ENCODE measurements at places on chromosomes 2 and 18.

DNA sequence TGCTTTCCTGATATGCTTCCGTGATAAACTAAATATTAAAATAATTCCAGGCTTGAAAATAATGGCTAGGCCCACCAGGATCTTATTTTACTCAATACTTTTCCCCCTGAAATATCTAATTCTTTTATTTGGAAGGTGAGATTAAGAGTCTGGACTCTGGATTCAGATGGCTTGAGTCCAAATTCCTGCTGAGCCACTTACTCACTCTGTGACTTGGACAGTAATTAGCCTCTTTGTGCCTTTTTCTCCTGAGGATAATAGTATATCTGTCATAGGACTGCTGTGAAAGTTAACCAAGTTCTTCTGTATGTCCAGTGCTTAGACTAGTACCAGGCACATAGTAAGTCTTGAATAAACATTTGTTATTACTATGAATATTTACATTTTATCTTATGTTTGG is 127.3 kb upstream of the ERBB4 start:
- DNase-seq = no peak

DNA sequence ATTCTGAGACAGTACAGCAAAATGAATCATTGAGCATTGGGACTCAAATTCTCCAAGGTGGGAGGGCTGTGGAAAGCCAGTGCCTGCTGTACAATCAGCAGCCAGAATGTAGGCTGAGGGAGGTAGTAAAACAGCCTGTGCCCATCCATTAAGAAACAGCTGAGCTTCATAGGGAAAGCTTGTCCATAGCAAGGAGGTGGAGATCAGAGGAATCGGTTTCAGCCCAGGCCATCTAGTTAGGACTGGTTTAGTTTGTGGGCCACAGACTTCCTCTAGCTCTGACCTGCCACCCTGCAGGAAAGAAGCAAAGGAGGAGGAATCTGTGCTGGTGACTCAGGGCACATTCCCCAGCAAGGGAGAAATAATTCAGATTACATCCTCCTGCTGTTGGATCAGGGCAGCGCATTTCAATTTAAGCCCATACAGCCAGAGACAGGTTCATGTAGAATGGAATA is 333.4 kb downstream of the SETBP1 start:
- no peak for DNase-seq

DNA sequence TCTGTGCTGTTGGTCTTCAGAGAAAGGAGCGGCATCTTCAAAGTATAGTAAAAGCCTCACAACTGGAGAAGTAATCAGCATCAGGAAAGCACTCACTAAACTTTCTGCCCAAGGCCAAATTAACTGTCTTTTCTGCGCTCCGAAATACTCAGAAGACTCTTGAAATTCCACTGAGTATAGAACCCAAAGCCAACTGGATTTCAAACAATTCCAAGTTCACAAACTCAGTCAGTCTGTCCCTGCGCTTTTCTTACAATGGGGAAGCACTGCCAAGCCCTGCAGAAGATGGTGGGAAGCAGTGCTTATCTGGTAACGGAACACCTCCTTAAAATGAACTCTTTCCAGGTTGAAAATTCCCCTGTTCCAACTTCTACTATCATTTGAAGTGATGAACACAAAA is 193.5 kb downstream of the NCKAP5 start:
- DNase-seq = no peak

DNA sequence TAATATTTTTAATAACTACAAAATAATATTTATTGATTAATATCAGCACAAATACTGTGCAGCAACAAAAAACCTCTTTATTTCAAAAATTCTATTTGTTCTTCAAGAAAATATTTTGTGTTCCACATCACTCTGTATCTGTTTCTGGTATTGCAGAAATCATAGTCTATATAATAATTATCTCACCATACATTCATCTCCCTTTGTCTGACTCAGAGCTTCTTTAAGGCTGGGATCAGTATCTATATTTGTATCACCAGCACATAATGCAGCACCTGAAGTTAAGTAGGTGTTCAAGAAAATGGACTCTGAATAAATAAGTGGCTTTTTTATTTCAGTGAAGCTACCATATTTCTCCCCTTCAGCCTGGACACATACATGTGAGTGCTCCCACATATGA is 1.6 kb upstream of the MARCHF4 start:
- DNase-seq = no peak

- DNase-seq = no peak
Observed at GRCh38 chr2:104033399-104033798, 820.5 kb upstream of the POU3F3 start.

- no peak for DNase-seq
Observed at GRCh38 chr2:8679827-8680731, 1.8 kb upstream of the ID2 start.

DNA sequence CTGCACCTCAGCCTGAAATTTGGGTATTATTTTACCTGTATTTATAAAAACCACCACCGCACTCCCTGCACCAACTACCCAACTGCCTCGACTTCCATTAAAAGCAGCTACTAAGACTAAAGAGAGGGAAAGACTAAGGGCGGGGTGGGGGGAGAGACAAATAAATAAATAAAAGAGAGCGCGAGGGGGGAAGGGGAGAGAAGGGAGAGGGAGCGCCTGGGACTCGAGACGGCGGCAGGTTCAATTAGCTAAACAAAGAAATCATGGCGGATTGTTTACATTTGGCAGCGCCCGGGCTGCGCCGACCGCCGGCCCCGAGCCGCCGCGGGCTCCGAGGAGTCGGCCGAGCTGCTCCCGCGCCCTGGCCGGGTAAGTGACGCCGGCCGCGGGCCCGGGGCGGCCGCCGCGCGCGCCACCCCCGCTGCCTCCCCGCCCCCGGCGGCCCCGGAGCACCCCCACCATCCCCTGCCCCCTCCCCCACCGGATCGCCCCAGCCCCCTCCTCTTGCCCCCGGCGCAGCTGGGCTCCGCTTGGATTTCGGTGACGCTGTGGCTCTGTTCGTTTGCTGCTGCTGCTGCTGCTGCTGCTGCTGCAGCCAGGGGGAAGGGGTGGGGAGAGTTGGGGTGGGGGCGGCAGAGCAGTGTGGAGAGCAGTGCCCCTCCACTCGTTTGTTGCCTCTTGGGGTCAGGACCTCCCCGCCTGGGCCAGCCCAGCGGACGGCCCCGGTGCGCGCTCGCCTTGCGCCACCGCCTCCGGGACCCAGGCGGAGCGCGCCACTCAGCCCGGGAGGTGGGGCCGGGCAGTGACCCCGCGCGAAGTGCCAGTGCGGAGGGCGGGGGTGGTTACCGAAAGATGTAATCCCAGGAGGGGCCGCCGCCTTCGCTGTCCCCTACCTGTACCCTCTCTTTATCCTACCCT is 187.2 kb upstream of the FANCL start:
- DNase-seq = no peak

DNA sequence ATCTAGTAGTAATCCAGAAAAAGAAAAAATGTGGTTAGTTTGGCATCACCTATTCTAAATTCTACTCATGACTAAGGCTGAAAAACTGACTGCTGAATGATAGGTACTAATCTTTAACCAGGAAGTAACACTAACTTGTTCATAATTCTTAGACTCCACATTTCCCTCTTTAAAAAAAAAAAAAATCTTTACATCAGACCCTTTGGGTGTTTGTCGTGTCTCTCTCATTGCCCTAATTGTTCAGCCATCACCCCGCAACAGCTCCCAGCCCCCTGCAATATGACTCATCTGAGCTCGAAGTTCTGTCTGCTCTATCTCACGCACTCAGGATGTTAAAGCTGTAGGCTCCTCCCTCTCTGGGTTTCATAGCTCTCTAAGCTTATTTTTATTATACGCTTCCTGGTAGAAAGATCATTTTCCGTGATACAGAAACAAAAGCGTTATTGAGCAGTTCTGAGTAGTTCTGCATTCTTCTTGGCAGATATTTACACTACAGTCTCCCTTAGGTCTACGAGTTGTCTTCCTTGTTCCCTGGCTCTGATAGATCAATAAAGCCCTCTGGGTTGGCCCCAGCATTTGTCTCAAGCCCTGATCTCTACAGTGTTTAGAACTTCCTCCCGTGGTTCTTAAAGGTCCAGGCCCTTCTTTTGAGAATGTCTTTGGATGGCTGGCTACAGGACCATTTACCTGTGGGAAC is 95.6 kb downstream of the TNFRSF11A start:
- peak; percentile 52 for DNase-seq

- DNase-seq = no peak
Observed at GRCh38 chr2:28661589-28662001, 90.0 kb upstream of the PPP1CB start.

GRCh38 chr2:216559625-216560156 is 61.0 kb downstream of the RPL37A start:
- no peak for DNase-seq

DNA sequence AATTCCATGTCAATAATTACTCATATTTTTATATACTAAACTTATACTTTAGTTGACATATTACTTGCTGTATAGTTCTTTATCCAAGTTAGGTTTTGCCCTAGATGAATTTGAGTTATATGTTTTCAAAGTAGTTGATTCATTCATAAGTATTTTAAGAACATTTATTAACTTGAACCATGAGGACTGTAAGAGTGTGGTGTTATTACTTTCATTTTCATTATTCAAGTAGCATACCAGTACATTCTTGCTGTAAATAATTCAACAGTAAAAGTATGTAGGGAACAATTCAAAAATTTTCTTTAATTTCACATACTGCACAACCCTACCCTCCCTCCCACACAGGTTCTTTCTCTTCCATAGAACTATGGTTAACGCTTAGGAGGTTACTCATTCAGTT is 75.4 kb downstream of the ANKRD12 start:
- DNase-seq = no peak

DNA sequence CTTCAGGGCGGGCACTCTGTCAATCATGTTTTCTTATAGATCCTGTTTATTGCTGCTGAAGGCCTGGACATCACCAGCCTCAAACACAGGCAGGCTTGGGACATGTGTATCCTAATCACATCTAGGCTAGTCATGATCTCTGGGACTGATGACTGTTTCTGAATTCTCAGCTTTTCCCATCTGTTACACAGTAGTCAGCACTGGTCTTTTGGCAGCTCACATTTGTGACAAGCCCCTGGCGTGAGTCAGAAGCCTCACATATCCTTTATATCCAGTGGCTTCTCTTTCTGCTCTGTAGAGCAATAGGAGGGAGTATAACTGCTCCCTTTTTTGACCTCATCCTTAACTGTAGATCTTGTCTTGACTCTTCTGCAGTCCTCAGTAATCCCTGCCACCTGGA is 4.5 kb downstream of the SEMA4F start:
- DNase-seq = no peak

GRCh38 chr2:170145675-170146432 is 32.1 kb upstream of the MYO3B start:
- no peak for DNase-seq

DNA sequence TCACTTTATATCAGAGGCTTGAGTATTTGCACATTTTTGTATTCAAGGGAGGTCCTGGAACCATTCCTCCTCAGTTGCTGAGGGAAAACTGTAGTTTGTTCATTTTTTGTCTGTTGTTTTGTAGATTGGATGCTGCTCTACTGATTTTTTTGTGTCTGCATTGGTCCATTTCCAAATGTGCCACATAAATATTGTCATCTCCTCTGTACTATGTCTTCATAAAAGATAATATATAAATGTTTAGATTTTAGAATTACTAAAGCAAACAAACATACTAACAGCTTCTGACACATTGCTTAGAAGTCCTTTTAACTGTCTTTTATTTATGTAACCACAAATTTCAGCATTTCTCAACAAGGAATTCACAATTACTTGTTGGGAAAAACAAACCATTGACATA is 356.8 kb downstream of the PLCL1 start:
- no peak for DNase-seq

- DNase-seq = no peak
Observed at GRCh38 chr2:217055624-217056023, 195.8 kb upstream of the TNP1 start.

DNA sequence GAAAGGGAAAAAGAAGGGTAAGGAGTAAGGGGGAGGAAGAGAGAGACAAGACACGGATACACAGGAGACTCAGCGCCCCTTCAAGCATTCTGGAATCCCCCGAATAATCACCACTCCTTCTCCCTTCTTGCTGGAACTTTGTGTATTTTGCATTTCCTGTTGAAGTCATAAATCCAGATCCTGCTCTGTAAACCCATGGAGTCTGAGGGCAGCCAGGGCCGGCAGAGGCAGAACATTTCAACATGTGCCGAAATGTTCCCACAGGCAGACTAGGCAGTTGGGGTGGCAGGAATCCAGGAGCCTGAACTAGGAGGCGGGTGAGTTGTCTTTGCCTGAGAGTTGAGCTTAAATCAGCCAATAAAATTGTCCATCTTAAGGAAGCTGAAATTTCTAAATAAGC is 193.1 kb downstream of the SH3RF3 start:
- DNase-seq = no peak

GRCh38 chr2:56757884-56758545 is 574.2 kb downstream of the CCDC85A start:
- no peak for DNase-seq

- no peak for DNase-seq
Observed at GRCh38 chr2:147173798-147174197, 671.0 kb upstream of the ACVR2A start.

DNA sequence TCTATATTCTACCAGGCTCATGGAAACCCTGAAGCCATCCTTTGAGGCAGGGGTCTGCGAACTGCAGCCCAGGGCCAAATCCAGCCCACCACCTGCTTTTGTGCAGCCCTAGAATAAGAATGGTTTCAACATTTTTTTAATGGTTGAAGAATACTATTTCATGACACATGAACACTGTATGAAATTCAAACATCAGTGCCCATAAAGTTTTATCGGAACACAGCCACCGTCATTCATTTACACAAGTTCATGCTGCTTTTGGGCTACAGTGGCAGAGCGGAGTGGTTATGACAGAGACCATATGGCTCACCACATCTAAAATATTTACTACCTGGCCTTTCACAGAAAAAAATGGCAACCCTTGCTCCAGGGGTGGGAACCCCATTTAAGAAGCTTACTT is 124.2 kb upstream of the EPAS1 start:
- DNase-seq = no peak

GRCh38 chr2:210551001-210551400 is 5.4 kb upstream of the CPS1 start:
- no peak for DNase-seq

DNA sequence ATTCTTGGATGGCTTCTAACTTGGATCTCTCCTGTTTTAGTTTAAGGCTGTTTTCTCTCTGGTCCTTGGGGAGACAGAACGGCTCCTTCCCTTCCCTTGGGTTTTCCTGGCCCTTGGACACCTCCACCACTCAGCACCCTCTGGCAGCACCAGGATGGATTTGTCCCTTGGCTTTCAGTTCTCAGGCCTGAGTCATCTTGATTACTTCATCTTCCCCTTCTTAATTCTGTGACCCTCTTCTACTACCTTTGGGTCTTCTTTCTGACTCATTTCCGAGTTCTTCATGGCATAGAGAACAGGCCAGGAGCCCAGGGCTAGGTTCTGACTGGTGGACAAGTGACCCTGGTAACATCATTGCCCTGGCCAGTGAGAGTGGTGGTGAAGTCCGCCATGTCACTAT is 14.9 kb downstream of the IGFBP2 start:
- no peak for DNase-seq

All from stimulated activated CD4-positive, alpha-beta T cell treated with anti-CD3 and anti-CD28 coated beads, Interleukin-4, amount 100 ng/mL, for 4 hours (primary cell).